A673 (cell line): ENCODE measurements at places on chromosomes 2 and 18.

- DNase-seq = no peak
Observed at GRCh38 chr2:225891771-225892170, 492.3 kb downstream of the NYAP2 start.

- DNase-seq = no peak
Observed at GRCh38 chr2:3299130-3299529, 78.5 kb downstream of the EIPR1 start.

- DNase-seq = no peak
Observed at GRCh38 chr18:11980163-11980493, 1.2 kb upstream of the IMPA2 start.

GRCh38 chr2:65869296-65869695 is 436.9 kb upstream of the SPRED2 start:
- no peak for DNase-seq

- no peak for DNase-seq
Observed at GRCh38 chr18:50131591-50131990, 63.4 kb downstream of the MYO5B start.

DNA sequence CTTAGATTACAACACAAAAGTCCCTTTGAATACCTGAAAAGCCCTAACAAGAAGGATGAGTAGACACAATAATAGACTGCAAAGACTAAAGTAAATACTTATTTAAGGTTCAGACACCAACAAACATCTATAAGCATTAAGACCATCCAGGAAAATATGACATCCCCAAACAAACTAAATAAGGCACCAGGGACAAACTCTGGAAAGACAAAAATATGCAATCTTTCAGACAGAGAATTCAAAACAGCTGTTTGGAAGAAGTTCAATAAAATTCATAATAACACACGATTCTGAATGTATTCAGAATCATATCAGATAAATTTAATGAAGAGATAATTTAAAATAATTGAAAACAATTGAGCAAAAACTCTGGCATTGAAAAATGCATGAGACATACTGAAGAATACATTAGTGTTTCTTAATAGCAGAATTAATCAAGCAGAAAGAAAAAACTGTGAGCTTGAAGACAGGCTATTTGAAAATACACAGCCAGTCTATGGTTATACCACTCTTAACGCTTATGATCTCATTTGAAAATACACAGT is 1388.8 kb downstream of the DSC3 start:
- no peak for DNase-seq

DNA sequence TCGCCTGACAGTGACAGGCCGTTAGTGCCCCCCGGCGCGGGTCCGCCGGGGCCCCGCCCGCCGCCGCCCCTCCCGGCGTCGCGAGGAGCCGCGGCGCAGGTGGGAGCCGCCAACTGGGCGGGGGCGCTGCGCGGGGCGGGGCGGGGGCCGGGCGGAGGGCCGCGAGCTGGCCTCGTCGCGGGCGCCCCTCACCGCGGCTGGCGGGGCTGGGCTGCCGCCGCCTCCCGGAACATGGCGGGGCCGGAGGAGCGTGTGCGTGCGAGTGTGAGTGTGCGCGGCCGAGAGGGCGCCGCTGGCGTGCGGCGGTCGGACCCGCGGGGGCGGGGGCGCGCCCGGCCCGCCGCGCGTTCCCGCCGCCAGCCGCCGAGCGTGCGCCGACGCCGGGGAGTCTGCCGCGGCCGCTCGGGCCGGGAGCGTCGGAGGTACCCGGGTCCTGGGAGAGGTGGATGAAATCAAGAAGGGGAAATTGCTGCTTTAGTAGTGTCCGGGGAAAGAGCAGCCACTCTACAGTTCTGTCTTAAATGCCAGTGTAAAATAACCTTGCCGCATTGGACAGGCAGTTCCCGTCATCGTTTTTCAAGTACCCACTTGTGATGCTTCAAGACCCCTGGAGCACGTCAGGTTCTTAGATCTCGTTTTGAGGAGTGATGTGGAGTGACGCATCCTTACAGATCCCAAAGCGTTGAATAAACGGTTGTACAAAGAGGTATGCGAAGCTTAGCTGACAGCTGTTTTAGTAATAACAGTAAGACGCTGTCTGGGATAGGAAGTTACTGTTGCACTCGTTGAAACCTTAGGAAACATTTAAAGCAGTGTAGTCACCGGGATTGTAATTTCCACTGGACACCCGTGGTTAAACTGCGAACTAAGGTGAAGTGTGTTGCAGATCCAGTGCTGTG is 836 bp downstream of the ANKRD12 start:
- DNase-seq = peak; percentile 76

DNA sequence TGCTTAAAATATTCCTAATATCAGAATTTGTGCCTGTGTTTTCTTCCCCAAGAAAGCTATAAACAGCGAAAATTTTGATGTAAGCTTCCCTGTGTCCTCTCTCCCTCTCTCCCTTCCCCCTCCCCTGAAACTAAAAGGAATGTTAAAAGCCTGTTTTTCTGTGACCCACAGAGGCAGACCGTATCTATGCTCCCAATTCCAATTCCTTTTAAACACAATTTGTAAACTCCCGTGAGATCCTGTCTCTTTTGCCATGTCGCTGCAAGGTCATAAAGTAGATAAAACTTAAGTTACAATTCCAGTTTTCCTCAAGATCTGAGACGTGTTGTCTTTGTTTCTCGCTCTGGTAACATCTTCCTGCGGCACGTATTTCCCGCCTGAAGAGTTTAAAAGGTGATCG is 23.3 kb downstream of the SKA1 start:
- DNase-seq = no peak

GRCh38 chr18:45997700-45998151 is 30.6 kb upstream of the EPG5 start:
- DNase-seq = no peak

- no peak for DNase-seq
Observed at GRCh38 chr18:61963705-61964104, 70.9 kb upstream of the RNF152 start.

DNA sequence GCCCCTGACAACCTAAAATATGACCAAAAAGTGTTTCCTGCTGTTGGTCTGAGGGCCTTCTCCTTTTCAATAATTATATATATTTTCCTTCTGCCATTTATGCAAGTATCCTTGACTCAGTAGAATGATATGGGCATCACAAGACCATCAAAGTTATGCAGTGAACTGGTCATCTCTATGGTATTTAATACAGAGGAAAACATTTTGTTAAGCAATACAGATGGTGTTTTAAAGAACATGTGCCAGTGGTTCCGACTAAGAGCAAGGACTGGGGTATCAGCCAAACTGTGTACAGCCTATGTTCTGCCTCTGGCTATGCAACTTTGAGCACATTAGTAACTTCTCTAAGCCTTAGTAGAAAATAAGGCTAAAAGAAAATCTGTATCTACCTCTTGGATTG is 179.0 kb downstream of the TRABD2A start:
- no peak for DNase-seq

GRCh38 chr2:56292951-56293350 is 109.2 kb downstream of the CCDC85A start:
- DNase-seq = no peak

DNA sequence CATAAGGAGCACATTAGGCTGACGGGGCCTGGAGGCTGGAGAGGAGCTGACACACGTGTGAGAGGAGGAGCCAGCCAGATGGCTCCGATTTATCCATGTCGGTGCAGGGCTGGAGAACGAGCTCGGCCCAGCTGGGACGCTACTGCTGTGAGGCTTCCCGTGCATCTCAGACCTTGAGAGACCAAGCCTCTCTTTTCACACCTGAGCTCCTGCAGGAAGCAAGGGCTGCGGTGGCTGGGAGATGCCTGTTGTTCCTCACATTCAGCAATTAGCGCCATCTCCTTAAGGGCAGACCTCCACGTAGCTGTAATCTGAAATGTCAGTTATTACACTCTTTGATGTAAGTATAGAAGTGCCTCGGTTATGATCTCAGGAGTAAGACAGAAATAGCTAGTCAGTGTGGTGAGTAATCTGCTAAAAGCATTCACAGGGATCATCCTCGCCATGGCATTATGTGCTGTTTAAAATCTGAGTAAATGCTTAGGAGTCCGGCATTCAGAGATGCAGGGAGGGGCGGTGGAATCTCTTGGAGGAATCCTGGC is 107.9 kb downstream of the PRKCE start:
- no peak for DNase-seq
